Stimulated activated naive CD4-positive, alpha-beta T cell treated with Interleukin-2 at 50 U/mL for 16 hours (primary cell): ENCODE measurements at places on chromosomes 12 and 14.

DNA sequence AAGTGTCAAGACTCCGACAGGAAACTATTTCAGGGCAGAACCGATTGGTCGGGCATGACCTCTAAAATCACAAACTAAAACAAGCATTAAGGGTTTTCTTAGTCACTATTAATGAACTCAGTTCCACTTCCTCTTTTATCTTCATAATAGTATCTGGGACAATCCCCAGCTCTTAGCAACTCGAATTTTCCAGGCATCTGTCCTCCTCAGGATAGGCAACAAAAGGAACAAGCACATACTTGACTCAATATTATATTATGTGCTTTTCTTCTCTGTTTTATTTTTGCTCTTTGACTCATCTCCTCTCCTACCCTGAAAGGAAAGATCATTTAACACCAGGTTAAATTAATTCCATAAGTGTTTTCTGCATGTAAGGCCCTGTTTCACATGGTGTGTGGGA, 638.3 kb upstream of the TBX3 start:
- DNase-seq = no peak

DNA sequence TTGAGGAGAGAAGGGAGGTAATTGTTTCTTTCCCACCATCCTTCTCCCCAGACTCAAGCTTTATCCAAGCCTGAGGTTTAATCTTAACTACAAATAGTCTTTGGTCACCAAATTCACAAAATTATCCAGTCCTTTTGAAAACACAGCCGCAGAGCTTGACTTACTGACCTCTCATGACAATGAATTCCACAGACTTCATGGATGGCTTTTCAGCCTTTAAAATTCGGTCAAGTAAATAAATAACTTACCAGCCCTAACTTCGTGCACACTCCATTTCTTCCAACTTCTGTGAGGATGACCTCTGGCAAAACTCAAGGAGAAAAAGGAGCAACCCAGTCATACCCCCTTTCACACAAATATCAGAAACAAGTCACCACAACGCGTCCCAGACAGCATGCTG, 137.0 kb upstream of the CDKN3 start:
- no peak for DNase-seq

DNA sequence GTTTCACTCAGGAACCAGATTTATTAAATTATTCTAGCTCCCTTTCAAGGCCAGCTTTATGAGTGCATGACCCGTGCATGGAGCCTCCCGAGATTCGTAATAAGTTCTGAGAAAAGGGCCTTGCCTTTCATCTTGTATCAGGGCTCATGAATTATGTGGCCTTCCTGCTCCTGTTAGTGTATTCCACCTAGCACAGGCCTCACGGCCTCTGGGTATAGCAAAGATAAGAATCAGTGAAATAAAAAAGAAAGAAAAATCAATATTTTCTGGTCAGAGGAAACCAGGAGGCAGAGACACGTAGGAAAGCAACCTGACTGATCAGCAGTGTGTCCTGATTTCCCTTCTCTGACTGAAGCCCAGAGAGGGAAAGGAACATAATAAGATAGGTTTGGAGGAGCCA, 111.4 kb downstream of the SLC35F4 start:
- DNase-seq = no peak

- no peak for DNase-seq
Observed at GRCh38 chr12:64090047-64090446, 132.0 kb downstream of the KICS2 start.

GRCh38 chr12:80627782-80628181, 79.7 kb upstream of the MYF6 start:
- DNase-seq = no peak

DNA sequence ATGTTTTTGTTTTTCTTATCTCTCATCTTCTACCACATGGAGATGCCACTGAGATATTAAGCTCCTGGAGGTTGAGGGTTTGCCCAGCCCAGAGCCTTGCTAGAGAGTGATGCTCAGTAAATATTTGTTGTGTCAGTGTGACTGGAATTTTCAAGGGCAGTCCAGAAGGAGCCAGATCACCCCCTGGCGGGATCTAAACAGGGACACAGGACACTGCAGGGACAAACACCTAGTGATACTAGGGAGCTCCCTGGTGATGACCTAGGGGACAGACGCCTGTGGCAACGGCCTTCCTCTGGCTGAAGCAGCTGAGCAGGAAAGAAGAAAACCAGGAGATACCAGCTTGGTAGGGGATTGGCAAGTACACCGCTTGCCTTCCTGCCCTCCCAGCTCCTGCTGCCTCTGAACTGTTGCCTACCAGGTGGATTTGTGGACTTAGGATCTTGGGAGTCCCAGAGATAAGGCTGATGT, 714.4 kb upstream of the TBX3 start:
- DNase-seq = no peak

DNA sequence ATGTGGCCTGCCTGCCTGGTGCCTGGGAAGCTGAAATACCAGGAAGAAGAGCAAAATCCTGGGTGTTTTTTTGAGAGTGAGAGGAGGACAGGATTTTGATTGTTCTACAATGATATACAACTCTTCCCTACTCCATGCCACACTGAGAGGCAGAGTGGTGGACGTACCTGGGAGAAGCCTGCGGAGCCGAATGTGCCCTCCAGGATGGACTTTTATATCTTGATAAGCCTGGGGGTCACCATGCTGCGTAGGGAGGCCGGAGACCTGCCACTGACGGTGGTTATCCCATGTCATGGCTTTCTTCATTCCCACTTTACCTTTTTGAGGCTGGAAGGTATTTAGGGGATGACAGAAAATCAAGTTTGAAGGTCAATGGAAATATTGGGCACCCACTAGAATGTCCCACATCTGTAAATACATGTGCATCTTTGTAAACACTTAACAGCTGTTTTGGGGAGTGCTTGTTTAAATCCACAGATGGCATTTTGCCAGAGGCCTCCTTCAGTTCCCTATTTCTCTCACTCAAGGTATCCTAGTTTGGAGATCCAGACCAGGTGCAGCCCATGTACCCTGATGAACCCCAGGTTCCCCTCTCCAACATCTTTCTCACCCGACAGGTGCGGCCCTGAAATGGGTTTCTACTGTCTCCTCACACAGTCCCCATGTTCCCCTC, 1.1 kb upstream of the GLT1D1 start:
- DNase-seq = no peak

- DNase-seq = no peak
Observed at GRCh38 chr14:56715938-56716337, 94.3 kb downstream of the OTX2 start.

GRCh38 chr12:25311506-25311905, 60.8 kb upstream of the KRAS start:
- DNase-seq = no peak

DNA sequence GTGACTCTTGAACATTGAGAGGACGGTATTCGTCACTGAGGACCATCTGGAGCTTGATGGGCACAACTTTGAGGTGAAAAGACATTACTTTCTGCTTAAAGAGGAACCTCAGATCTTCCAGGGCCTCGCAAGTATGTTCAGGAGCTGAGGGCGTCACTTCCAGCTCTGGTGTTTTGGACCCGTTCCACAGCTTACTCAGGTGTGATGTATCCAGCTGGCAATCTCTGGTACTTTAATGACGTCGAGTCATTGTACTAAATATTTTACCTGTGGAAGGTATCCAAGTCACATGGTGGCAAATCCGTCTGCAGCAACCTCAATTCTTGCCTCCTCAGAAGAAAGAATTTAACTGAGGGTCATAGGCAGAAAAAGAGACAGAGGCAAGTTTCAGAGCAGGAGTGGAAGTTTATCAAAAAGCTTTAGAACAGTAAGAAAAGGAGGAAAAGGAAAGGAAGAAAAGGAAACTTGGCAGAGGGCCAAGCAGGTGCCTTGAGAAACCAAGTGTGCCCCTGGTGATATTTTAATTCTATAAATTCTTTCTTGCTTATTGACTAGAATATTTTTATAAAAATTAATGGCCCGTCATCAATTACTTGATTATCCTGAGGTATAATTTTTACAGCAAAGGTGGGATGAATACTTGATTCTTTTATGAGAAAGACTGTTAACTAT, 250.6 kb downstream of the AEBP2 start:
- DNase-seq = no peak

DNA sequence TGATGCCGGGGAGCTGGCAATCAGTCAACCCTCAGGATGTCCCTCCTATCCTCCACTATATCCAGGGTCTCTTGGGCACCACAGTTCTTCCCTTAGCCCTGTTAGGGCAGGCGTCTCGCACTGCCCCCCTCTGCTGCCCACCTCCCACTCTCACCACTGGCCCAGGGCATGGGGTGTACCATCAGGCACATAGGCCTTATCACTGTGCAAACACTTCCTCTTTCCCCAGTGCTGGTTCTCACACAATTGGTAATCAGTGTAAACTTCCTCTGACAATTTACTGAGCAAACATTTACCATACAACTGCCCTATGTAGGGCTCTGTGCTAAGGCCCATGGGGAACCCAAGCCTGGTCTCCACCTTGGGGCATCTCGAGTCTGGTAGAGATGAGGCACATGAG, 20.1 kb upstream of the TMED10 start:
- DNase-seq = no peak

DNA sequence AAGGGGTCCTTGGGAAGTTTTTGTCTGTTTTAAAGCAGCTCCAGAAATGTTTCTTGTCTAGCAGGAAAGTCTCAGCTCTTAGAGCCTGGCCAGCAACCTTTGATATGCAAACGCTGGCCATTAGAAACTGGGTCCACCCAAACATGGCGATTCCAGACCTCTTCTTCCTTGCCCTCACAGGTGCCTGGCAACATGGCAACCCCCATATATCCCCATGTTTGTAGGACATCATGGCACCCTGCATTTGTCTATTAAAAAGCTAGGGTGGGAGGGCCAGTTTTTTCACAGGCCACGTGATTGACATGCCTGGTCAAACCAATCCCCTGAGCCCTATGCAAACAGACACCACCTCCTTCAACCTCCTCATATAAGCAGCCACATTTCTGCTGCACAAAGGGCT, 848.7 kb upstream of the FOXG1 start:
- DNase-seq = no peak

DNA sequence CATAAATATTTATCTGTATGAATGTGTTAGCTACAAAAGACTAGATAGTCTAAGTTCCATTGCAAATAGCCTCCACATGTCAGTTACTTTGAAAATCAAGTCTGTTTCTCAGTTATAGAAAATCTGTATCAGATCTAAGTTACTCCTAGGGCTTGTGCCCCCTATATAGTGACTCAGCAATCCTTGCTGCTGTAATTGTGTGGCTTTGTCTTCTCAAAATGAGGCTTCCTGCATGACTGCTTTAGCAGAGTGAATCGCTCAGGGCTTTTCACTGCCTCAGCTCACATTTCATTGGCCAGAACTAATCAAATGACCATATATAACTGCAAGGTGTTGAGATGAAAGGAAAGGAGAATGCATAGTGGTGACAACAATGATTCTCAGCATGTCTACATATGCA, 552.2 kb upstream of the STXBP6 start:
- no peak for DNase-seq

GRCh38 chr12:68122236-68122920, 37.2 kb downstream of the IFNG start:
- no peak for DNase-seq

- no peak for DNase-seq
Observed at GRCh38 chr14:41498959-41499358, 107.7 kb upstream of the LRFN5 start.

GRCh38 chr12:72291175-72291574, 19.0 kb downstream of the TRHDE start:
- no peak for DNase-seq

- no peak for DNase-seq
Observed at GRCh38 chr12:49987625-49988303, 15.0 kb downstream of the AQP6 start.

DNA sequence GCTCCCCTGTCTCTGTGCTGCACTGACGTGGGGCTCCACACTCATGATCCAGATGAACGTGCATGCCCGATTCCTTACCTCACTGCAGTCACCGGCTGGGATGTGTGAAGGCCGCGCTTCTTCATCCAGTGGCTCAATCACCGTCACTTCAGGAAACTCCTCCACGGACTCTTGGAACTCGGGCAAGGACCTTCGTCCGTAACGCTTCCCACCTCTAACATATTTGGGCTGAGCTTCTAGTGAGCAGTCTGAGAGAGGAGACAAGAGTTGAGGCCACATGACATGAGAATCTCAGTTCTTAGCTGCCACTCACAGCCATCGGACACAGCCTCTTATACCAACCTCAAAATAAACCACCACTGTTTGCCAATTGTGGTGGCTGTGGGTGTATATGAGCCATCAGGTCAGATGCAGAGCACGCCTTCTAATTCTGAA, 38.3 kb downstream of the NIN start:
- DNase-seq = no peak

DNA sequence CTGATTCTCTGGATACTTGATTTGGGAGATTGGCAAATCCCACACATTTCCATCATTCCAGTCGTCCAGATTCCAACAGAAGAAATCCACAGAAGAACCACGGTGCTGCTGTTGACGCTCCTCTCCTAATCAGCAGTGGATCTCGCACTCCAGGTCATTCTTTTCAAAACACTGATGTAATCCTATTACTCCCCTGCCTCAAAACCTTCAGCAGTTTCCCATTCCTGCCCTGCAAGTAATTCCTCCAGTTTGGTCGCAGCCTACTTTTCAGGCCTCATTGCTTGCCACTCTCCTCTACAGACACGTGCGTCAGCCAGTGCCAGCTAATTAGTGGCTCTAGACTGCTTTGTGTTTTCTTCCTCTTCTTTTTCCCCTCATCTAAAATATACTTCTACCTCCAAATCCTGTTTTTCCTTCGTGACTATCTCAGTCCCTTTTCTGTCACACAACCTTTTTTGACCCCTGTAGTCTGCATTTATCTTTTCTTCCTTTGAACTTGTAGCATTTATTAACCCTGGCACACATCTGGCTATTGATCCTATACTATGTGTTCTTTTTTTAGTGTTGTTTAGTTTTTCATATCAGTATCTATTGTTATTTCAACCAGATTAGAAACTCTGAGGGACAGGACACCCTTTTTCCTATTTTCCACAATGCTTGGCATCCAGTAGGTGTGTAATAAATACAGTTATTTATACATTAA, 36.8 kb downstream of the PRORP start:
- DNase-seq = no peak

DNA sequence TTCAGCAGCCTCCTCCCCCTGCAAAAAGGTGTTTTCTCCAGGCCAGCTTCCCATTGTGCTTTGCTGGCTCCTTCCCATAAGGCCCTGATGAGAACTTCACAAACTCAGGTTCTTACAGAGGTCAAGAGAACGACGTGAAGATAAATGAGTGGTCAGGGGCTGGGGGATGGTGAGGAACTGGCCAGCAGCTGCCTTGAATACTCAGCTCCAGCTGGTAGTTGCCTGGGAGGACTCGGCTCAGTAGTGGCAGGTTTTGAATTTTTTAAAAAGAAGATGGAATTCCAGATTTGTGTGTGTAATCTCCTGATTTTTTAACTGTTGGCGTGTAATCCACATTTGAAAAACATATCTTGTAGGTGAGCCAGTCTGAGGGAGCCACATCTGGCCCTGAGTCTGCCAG, 5.9 kb downstream of the DDX55 start:
- DNase-seq = no peak

DNA sequence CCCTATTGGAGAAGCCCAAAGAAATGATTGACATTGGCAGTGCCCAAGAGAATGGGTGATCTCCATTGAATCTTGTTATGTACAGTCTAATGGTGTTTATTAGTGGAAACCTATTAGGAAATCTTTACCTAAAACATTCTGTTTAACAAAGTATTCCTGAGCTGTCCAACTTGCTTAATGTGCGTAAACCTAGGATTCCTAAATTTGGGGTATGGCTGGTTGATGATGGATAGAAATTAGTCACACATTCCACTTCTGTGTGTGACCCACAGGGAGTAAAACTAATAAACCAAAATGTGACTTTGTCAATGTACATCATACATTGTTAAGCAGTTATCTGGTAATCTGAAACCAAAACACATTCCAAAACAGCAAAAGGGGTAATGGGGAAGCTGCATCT, 761.3 kb downstream of the FSCB start:
- DNase-seq = no peak
